ENCODE measurements at places on chromosomes 2 and 18.

- no peak for DNase-seq
Observed at GRCh38 chr2:218027426-218028188, 24.8 kb upstream of the TNS1 start.

- DNase-seq, result no peak
Observed at GRCh38 chr18:31050635-31051034, 8.1 kb upstream of the DSC3 start.

DNA sequence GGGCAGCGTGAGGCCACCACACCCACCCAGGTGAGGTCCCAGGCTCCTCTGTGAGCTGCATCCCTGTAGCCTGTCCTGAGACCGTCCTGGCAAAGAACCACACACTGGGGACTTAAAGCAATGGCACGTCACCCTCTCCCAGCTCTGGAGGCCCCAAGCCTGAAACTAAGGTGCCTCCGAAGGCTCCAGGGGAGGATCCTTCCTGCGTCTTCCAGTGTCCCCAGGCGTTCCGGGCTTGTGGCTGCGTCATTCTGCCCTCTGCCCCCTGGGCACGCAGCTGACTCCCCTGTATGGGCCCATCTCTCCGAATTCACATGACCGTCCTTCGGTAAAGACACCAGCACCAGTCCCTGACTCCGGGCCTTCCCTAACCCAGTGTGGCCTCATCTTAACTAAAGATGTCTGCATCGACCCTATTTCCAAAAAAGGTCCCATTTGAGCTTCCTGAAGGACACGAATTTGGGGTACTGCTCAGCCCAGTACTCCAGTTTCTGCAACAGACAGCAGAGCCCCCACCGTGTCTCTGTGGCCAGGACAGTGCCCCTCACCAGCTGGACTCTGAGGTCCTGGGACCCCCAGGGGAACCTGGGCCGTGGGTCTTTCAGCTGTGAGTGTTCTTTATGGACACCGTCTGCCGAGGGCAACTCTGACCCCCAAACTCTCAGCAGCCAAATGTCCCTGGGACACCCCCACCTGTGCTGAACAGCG, 75.2 kb upstream of the CTDP1 start:
- no peak for DNase-seq

GRCh38 chr2:187879491-187879890, 325.3 kb upstream of the TFPI start:
- DNase-seq, result no peak

GRCh38 chr18:62784966-62785413, 69.6 kb downstream of the PHLPP1 start:
- DNase-seq, result no peak

DNA sequence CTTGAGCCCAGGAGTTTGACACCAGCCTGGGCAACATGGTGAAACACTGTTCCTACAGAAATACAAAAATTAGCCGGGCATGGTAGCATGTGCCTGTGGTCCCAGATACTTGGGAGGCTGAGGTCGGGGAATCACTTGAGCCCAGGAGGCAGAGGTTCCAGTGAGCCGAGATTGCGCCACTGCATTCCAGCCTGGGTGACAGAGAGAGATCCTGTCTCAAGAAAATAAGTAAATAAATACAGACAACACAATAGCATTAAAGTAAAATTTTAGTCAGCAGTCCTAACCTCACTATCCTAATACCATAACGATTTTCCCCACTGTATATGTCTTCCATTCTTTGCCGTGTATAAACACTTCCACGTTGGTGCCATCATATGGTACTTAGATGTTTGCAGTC, 83.0 kb upstream of the MBOAT2 start:
- DNase-seq, result no peak

- no peak for DNase-seq
Observed at GRCh38 chr18:50475538-50476193, 84.2 kb upstream of the MAPK4 start.

DNA sequence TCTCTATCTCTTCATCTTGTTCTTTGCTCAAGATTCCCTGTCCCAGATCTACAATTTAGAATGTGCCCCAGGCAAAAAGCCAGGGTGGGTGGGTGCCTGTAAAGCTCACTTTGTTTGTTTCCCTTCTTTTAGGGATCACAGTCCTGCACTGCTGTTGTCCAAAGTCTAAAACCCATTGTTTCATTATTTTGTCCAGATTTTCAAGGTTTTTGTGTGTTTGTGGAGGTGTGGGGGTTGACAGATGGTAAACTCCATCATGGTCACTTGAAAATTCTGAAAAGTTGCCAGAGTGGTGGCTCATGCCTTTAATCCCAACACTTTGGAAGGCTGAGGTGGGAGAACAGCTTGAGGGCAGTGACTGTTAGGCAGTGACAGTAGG, 41.5 kb downstream of the YES1 start:
- DNase-seq, result no peak

Measured in cerebellar nuclear complex (tissue), 1 donor.